ENCODE measurements at places on chromosomes 2 and 18.

DNA sequence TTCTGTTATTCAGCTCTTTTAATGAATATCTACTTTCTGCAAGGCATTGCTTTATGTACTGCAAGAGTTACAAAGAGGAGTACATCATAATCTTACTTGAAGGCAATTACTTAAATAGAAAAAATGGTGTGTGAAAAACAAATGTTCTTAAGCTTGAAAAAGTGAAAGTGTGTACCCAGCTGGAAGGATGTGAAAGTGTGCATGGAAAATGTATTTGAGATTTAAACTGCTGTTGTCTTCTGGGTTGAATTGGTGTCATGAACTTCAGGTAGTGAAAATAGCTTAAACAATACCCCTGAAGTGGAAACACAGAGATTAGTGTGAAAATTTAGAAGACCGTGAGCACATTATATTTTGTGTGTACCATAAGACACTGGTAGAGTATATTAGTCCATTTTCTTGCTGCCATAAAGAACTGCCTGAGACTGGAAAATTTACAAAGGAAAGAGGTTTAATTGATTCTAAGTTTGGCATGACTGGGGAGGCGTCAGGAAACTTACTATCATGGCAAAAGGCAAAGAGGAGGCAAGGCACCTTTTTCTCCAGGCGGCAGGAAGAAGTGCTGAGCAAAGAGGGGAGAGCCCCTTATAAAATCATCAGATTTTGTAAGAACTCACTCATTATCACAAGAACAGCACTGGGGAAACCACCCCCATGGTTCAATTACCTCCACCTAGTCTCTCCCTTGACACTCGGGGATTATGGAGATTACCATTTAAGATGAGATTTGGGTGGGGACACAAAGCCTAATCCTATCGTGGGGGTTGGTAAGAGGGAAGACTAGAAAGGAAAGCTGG is 38.8 kb downstream of the SCN2A start:
- DNase-seq = no peak

- DNase-seq = no peak
Measured at GRCh38 chr18:49527631-49528327, 34.1 kb upstream of the LIPG start.

- no peak for DNase-seq
Measured at GRCh38 chr2:98709535-98709934, 21.4 kb downstream of the MGAT4A start.

- no peak for DNase-seq
Measured at GRCh38 chr2:199870581-199870980, 19.6 kb upstream of the FTCDNL1 start.

DNA sequence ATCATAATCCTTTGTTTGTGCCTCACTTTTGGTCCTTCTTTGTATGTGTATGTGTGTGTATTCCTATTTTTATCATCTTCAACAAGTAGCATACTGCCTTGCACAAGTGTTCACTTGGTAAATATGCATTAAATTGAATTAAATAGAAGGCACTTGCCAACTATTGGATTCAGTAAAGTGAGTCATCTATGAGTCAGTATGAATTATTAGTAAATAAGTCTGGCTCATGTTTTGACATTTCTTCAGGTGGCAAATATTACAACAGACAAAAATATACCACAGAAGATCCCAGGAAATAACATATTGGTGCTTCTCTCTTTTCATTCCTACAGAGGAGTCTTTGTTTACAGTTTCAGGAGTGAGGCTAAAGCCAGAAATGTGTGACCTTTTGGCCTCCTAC is 84.1 kb downstream of the CDK15 start:
- DNase-seq = no peak

DNA sequence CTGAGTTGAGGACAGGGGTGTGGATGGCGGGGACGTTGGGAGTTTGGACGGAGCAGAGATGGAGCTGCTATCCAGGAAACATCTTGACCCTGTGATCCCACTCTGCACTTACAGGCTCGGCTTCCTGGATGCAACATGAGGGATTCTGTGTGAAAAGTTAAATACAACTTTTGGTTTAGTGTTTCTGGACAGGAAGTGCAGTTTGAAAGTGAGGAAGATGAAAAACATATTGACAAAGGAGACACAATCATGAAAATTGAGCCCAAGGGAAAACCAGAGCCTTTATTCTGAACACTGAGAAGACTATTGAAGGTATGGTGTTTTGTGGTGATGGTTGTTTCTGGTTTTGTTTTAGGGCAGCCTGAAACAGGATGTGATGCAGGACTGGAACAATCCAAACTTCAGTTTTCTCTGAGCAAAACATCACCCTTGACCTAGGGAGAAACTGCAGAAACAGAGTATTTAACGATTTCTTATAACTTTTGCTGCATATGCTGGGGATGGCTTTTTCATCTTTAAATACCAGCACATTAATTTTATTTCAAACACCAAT is 76.5 kb upstream of the RFX8 start:
- no peak for DNase-seq

DNA sequence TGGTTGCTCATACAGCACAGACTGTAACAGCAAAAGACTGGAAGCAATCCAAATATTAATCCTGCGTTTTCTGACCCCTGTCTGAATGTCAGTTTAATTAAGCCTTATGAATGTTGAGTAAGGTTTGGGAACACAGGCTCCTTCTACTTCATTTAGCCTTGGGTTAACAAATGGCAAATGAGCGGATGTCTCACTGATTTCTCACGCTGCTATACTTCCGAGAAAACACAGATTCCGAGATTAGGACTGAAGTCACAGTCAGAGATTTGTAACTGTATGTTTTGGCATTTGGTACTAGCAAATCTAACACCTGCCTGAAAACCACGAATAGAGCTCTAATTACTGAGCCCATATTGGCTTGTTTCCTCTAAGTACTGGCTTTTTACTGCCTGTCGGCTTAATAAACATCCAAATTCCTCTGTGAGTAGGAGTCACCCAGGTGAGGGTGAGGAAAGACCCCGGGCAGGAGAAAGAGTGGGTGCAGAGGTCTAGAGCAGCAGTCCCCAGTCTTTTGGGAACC is 10.6 kb downstream of the MC5R start:
- no peak for DNase-seq

GRCh38 chr2:210428393-210429179 is 48.0 kb downstream of the LANCL1 start:
- no peak for DNase-seq

GRCh38 chr2:14524803-14525080 is 107.8 kb upstream of the LRATD1 start:
- no peak for DNase-seq

DNA sequence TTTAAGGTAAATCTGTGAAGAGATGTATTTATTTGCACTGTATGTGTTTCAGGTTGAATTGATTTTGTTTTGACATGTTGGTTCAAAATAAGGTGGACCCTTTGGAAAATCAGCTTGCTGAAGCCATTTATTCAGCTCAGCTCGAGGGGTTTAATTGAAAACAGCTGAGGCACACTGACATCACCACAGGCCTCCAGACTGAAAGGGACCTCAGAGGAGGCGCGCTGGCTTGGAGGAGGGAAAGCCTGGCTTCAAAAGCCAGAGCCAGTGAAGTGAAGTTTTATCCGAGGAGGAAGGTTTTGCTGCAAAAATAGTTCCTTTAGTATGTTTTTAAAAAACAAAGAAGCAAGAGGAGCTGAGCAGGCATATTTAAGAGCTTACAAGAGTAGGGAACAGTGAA is 26.9 kb upstream of the DNMT3A start:
- DNase-seq = no peak
